ENCODE measurements at places on chromosomes 11 and 22.

DNA sequence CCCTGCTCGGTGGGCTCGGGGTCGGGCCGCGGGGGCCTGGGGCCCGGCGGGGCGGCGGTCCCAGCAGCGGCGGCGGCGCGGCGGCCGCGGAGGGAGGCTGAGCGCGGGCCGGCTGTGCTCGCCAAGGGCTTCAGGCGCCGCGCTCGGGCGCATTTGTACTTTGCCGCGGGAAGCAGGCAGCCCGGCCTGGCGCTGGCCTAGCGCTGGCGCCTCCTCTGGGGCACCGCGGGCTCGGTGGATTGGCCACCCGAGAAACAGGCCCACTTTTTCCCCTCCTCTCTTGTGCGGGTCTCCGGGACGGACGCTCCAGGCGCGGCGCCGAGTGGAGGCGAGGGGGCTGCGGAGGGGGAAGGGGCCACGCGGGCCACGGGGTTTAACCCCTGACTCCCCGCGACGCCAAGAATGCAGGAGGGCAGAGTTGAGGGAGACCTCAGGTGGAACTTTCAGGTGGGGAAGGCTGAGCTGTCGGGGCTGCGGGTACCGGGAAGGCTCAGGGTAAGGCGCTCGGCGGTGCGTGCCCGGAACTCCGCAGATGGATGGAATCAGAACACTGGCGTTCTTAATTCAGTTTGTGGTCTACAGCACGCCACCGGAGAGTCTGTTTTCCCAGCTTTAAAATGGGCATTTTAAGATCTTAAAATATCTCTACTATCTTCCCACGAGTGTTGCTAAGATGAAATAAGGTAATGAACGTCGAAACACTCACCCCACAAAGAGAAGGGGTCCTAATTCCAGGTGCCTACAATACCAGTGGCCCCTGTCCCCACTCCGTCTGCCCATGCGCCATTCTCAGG is at the start of gene CHRDL2:
Gene CHRDL2, minus strand, starts transcription at position 126 of the 794 bp plus-strand sequence. CDS start 538 bp downstream, outside the sequence.
- DNase-seq: no peak

DNA sequence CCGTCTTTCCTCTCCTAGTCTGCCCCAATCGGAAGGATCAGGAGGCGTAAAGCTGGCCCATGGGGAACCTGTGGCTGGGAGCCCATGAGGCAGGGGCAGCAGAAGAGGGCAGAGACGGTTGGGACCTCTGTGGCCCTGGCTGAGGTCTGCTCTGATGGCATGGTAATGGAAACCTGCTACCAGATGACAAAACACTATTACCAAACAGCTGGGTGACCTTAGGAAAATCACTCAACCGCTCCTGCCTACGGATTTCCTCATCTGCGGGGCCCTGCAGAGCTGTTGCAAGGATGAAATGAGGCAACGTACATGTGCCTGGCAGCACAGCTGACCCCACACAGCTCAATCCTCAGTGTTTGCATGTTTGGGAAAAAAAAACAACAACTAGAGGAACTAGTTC is 4.6 kb downstream of the AP5B1 start:
- no peak for DNase-seq

GRCh38 chr11:64670975-64671374 is 52.0 kb downstream of the NRXN2 start:
- DNase-seq: no peak

DNA sequence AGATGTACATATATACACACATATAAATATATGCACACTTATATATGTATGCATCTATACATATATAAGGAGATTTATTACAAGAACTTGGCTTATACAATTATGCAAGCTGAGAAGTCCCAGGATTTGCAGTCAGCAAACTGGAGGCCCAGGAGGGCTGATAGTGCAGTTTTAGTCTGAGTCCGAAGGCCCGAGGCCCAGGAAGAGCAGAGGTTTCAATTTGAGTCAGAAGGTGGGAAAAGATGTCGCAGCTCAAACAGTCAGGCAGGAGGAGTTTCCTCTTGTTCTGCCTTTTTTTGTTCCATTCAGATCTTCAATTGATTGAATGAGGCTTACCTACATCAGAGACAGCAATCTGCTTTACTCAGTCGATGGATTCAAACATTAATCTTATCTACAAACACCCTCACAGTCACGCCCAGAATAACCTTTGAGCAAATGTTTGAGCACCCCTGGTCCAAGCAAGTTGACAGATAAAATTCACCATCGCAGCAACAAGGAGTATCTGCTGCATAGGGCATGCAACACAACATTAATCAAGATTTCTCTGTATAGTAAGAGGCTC is 4.0 kb upstream of the SGSM1 start:
- no peak for DNase-seq

GRCh38 chr22:47107431-47107830 is 345.0 kb downstream of the TBC1D22A start:
- peak; percentile 56 for DNase-seq

DNA sequence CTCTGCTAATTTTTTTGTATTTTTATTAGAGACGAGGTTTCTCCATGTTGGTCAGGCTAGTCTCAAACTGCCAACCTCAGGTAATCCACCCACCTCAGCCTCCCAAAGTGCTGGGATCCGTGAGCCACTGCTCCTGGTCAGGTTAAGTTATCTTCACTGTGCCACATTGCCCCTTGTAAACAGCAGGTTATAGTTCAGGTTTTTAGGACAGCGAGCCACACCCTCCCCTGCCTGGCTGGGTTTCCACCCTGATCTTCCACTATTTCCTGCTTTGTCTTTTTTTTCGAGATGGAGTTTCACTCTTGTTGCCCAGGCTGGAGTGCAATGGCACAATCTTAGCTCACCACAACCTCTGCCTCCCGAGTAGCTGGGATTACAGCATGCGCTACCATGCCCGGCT is 16.1 kb downstream of the ACO2 start:
- no peak for DNase-seq

GRCh38 chr11:73968356-73968966 is 14.2 kb downstream of the UCP2 start:
- no peak for DNase-seq

DNA sequence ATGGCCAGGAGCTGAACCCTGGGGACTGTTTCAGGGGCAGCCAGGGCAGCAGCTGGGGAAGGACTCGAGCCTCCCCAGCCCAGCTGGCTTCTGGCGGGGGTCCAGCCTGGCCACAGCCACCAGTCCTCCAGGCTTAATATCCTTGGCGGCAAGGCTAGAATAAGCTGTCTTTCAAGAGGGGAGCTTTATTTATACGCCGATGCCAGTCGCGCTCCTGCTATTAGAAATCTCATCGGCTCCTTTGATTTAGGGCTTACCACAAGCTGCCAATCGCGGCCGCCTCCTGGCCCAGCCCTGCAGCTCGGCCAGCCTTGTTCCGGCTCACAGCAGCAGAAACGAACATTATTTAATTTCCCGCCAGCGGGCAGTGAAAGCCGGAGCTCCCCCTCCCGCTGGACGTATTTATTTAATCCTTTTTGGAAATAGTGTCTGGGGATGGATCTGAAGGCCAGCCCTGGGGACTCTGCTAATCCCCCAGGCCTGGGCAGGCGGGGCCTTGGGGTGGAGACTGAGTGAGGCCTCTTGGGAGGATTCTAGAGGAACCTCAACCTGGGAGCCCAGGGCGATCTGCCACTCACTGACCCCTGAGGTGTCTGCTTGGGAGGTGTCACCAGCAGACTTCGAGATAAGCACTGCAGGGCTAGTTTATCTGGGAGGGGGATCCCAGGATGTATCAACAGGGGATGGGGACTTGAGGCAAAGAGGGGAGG is 363.1 kb downstream of the MN1 start:
- DNase-seq: no peak

DNA sequence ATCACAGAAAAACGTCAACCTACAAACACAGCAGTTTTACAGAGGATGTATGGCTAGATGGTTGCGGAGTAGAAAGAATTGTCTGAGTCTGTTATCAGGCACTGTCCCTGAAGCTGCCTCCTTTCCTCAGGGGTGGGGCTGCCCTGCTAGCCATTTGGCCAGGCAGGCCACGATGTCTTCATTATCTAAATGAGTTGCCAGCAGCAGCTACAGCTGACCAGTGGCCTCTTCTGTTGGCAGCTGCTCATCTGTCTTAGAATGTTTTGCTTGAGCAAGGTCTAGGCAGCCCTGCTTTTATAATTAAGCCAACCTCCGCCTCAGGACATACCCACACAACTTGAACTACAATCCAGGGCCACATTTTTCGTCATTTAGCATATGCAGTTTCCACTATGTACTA is 17.5 kb downstream of the SLC6A5 start:
- DNase-seq: no peak

GRCh38 chr11:82995754-82996398 is 75.8 kb downstream of the RAB30 start:
- DNase-seq: no peak

DNA sequence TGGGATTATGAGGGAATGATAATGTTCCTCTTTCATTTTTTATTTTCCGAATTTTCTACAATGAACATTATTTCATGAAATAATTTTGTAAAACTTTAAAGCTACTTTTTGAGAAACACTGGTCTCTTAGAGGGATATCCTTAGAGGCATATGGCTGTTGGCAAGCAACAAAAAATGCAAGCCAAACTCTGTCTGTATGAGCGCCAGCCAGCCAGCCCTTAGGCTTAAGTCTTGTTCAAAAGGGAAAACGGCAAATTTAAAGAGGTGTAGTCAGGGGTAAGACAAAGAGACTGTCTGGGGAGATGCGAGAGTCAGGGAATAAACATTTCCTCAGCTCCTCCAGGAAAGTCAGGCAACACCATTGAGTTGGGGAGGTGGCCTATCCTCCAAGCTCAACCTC is 22.5 kb downstream of the ASCC2 start:
- DNase-seq: no peak

GRCh38 chr11:115577701-115578100 is 73.5 kb upstream of the CADM1 start:
- no peak for DNase-seq

DNA sequence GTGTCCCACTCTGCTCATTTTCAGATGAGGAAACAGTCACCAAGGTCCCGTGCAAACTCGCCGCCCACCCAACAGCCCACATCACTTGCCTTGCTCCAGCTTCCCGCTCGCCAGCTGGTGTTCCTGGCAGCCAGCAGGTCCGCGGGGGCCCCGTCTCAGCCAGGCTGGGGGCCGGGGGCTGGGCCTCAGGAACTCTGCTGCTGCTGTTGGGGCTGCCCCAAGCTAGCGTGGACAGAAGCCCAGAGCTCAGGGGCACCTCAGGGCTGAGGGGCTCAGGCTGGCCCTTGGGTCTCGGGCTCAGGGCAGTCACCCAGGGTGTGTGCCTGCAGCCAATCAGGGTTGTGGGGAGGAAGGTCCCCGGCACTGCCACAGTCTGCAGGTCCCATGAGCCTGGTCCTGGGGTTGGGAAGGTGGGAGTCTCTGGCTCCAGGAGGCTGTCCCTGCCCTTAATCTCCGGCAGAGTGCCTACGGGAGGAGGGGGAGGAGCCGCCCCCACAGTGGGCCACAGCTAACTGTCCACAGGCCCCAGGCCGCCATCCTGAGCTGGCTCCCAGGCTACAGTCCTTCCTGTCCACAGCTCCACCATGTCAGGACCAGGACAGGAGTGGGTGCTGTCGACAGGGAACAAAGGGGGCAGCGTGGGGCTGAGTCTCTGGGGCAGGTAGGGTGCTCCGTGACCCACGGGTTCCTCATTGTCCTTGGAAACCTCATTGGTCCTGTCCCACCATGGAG is 65.2 kb downstream of the ARFGAP3 start:
- no peak for DNase-seq

- no peak for DNase-seq
Measured at GRCh38 chr11:33268945-33269540, 11.9 kb downstream of the HIPK3 start.

DNA sequence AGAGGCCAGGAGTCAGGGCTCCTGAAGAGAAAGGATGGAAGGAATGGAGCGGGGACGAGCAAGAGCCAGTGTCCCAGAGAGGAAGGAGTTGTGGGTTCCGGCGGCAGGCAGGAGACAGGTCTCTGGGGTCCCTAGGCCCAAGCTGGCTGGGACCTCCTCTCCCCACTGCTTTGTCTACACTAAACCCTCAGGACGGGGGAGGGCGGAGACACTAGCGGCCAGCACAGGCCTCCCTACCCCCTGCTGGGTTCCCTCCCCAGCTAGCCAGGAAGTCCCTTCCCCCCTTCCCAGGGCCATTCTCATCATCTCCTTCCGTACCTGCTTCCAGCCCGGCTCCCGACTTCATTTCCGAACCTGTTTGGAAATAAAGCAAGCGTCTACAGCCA is 79.5 kb downstream of the ST3GAL4 start:
- no peak for DNase-seq

GRCh38 chr11:131217313-131218310 is 152.8 kb upstream of the NTM start:
- DNase-seq: no peak

GRCh38 chr11:125091247-125091876 is 20.1 kb downstream of the TMEM218 start:
- peak; percentile 80 for DNase-seq

- DNase-seq: no peak
Measured at GRCh38 chr11:123642435-123642834, 12.0 kb downstream of the SCN3B start.

DNA sequence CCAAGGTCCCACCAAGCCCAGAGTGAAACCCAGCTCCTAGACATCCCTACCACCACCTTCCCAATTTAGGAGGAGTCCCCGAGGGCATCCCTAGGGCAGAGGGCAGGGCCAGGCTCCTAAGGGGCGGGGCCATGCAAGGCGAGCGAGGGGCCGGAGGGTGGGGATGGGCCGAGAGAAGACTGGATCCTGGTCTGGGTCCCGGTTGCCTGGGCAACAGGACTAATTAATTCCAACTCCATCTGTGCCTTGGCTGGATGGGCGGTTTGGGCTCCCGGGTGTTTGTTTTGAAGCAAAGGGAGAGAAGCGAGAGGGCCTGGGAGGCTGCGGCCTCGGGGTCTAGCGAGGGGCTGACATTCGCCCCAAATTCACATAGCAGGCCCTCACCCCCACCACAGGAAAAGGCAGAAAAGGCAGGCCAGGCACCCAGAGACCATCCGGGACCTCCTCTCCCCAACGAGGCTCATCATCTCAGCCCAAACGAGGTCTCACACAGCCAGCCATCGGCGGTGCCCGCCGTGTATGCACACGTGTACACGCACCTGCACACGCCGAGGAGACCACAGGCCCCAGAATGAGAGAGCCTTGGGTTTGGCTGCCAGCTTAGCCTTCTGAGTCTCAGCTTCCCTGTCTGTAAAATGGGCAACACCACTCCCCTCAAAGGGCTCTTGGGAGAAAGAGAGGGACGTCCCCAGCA is 23.9 kb downstream of the ELFN2 start:
- no peak for DNase-seq

- DNase-seq: no peak
Measured at GRCh38 chr11:1933416-1934334, 13.5 kb upstream of the MRPL23 start.

- DNase-seq: no peak
Measured at GRCh38 chr11:134561331-134561720, 149.3 kb upstream of the B3GAT1 start.

DNA sequence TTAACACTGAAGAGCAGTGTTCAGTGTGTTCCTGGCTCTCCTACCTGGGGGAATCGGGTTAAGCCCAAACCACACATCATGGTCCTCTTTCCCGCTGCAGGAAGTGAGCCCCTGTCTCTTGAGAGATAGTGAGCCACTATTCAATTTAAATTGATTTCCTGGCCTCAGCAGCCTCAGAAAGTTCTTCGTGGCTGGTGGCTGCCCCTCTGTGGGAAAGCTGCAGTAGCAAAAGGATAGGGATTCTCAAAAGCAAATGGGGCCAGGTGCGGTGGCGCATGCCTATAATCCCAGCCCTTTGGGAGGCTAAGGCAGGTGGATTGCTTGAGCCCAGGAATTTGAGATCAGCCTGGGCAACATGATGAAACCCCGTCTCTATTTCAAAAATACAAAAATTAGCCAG is 49.1 kb upstream of the CD5 start:
- DNase-seq: no peak

All from COLO829 (cell line).